DMS79 treated with DMSO at 0.1 percent for 48 hours (cell line): ENCODE measurements at places on chromosomes 13 and 19.

GRCh38 chr19:37098570-37098969, 20.3 kb downstream of the ZNF420 start:
- DNase-seq: no peak

- no peak for DNase-seq
Observed at GRCh38 chr19:41697198-41697855, 9.3 kb upstream of the CEACAM7 start.

- no peak for DNase-seq
Observed at GRCh38 chr13:32428581-32429432, 877 bp upstream of the N4BP2L1 start.

GRCh38 chr19:34991542-34992333, 8.4 kb upstream of the GRAMD1A start:
- DNase-seq: no peak

GRCh38 chr19:6713773-6714692, 6.4 kb downstream of the C3 start:
- no peak for DNase-seq

DNA sequence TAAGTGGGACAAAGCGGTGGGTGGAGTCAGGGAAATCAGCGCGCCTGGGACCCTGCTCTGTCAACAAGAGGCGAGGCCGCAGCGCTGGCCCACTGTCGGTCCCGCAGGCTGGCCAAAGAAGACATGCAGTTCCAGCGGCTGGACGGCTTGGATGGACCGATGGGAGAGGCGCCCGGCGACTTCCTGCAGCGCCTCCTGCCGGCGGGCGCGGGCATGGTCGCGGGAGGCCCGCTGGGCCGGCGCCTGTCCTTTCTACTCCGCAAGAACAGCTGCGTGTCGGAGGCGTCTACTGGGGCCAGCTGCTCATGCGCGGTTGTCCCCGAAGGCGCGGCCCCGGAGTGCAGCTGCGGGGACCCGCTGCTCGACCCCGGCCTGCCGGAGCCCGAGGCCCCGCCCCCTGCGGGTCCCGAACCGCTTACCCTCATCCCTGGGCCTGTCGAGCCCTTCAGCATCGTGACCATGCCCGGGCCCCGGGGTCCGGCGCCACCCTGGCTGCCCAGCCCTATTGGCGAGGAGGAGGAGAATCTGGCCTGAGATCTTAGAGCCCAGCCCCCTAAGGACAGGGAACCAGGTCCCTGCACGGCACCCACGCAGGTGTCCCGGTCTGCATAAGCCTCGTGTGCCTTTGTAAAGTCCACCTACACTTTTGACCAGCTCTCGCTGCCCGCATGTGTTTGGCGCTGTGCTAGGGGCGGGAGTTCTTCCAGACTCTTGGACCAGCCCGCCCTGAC, 6.1 kb downstream of the BEST2 start:
- peak; percentile 76 for DNase-seq

DNA sequence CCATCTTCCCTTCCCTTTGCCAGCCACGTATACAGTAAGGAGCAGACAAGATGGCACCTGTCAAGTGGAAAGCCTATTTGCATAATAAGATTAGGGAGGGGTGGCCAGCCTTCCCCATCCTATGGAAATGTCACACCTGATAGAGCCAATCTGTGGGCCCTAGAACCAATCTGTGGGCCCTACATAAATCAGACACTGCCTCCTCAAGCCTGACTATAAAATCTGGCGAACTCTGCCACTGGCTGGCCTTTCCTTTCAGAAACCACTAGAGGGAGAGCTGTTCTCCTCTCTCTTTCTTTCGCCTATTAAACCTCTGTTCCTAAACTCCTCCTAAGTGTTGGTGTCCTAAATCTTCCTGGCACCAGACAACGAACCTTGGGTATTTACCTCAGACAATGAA, 231.5 kb upstream of the KLHL1 start:
- no peak for DNase-seq

DNA sequence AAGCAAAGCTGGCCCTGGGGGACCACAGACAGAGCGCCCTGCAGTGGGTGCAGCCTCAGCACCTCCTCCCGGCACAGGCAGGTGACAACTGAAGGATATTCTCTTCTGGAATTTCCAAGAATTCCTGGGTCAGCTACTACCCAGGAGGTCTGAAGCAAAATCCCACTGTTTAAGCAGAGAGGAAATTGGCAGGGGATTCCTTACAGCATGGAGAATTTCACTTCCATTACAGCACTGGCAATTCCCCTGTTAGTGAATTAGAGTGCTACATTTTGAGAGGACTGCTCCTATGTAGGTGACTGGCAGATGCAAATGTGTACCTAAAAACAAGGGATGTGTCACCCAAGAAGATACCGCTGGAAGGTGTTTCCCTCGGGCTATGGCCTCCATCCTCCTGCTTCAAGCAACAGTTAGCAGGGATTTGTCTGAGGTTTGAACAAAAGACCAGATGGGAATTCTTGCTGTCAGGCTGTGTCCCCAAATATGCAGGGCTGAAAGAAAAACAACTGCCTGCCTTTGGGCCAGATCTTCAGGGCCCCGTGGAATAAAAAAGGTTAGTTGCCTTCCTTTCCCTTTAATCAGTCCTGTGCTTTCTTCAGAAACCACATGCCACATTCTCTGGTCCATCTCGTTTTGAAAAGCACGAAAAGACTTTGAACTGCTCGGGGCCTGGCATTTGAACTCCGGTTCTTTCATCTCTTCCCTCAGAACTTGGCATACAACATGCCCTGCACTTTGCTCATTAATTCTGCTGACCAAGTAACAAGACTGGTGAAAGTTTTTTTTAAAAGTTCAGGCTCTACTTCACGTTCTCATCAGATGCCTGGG, 296.4 kb downstream of the DNAJC15 start:
- no peak for DNase-seq

GRCh38 chr13:25114220-25114619, 18.3 kb downstream of the PABPC3 start:
- peak; percentile 54 for DNase-seq

- no peak for DNase-seq
Observed at GRCh38 chr19:15675560-15675959, 2.7 kb downstream of the CYP4F12 start.

GRCh38 chr19:1715540-1715939, 37.8 kb upstream of the ONECUT3 start:
- DNase-seq: no peak

DNA sequence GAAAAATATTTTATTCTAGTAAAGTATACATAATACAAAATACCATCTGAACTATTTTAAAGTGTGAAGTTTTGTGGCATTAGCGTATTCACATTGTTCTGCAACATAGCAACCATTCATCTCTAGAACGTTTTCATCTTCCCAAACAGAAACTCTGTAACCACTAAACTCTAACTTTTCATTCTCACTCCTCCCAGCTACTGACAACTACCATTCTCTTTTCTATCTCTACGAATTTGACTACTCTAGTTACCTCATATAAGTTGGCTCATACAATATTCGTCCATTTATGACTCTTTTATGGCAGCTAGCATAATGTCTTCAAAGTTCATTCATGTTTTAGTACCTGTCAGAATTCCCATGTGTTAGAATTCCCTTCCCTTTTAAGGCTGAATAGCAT, 150.5 kb upstream of the MIR17HG start:
- no peak for DNase-seq

DNA sequence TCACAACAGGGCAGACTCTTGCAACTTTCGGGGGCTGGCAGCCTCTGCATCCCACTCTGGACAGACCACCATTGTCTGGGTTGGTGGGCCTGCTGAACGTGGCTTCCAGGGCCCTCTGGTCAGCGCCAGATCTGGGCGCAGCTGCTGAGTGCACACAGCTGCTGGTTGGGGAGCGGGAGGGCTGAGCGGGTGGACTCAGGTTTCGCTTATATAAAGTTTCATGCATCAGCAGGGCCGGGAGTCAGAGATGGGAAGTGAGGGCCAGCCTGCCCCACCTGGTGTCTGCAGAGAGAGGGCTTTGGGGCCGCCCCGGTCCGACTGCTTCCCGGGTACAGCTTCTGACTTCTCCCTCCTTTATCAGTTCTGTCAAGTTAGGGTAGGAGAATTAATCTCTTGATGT, 6.9 kb downstream of the ARHGEF7 start:
- DNase-seq: no peak

- no peak for DNase-seq
Observed at GRCh38 chr19:50189331-50189730, 14.1 kb upstream of the MYH14 start.

DNA sequence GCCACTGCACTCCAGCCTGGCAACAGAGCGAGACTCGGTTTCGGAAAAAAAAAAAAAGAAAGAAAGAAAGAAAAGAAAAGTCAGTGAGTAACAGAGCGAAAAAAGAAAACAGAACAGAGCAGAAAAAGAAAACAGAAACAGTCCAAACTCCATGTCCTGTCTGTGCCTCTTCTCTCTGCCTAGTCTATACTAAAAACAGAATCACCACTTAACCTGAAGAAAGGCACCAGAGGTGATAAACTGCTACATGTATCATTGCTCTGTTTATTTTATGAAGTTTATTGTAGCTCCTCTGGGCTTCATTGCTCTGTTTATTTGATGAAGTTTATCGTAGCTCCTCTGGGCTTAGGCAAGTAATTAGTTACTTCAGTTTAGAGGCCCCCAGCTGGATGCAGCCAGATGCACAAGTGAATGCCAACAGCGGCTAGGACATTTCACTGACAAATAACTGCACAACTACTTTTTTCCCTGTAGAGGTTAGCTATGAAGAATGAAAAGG, 39.2 kb downstream of the TBC1D4 start:
- DNase-seq: no peak

GRCh38 chr13:42926555-42926954, 65.5 kb downstream of the EPSTI1 start:
- no peak for DNase-seq

- no peak for DNase-seq
Observed at GRCh38 chr19:6509118-6509971, 7.2 kb upstream of the TUBB4A start.

DNA sequence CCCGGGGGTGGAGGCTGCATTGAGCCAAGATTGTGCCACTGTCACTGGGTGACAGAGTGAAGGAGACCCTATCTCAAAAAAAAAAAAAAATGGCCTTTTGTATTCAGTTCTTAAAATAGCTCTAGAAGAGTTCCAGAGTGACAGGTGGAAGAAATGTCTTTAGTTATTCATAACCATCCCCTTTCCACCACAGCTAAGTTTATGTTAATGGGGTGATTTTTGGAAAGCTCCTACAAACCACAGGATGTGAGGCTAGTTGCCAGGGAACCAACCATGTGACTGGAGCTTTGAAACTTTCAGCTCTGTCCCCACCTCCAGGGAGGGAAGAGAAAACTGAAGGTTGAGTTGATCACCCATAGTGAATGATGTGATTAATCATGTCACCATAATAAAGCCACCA, 6.9 kb downstream of the ZNF490 start:
- no peak for DNase-seq

DNA sequence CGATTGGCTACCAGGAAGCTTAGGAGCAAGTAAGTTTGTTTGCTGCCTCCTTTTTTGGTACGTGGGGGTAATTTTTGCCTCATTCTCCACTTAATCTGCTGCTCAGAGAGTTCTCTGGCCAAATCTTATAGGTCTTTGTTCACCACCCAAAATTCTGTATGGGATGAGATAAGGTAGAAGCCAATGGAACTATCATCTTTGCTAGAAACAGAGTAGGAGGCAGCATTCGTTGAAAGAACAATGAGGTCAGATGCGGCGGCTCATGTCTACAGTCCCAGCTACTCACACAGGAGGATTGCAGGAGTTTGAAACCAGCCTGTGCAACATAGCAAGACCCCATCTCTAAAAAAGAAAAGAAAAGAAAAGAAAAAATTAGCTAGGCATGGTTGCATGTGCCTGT, 5.0 kb upstream of the DNAAF3 start:
- no peak for DNase-seq

- DNase-seq: no peak
Observed at GRCh38 chr19:33905473-33905936, 108.8 kb downstream of the KCTD15 start.

DNA sequence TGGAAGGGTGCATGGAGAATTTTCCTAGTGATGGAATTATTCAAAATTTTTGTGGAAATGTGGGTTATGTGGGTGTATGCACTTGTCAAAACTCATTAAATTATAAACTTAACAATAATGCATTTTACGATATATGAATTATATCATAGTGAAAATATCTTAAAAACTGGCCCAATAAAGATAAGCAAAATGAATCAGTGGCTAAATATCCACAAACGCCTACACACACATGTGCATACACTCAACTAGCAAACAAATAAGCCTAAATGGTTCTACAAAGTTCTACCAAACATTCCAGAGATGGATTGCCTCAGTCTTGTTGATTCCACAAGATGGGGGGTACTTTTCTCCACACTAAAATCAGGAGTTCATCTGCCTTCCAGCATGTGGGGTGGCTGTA, 349.5 kb downstream of the TSHZ3 start:
- no peak for DNase-seq

DNA sequence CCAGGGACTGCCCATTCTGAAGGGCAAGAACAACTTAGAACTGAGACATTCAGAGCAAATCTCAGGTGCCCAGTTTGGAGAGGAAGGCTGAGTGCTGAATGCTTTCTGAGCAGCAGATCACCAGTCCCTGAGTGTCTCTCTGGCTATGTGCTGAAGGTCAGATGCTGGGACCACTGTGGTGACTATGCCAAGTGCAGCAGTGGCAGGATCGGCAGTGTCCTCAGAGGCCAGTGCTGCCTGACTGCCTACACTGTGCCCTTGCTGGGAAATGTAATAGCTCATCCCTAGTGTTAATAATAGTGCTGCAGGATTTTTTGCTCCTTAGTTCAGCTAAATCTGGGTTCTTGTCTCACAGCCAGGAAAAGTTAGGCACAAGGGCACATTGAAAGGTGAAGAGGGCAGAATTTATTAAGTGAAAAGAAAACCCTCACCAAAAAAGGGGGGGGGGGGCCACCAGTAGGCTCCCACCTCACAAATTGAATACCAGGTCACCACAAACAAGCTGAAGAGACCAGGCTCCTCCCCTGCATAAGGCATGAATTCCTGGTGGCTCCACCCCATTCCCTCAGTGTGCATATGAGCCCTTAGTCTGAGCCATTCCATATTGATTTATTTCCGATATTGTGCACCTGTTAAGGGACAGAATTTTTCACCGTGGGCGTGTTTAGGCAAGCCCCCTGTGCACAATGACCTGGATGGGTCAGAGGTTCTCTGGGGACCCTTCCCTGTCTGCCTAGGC, 18.5 kb downstream of the RFXAP start:
- DNase-seq: no peak

GRCh38 chr19:55092423-55093318, 17.0 kb downstream of the EPS8L1 start:
- DNase-seq: no peak

- DNase-seq: no peak
Observed at GRCh38 chr13:106528718-106529414, 6.6 kb downstream of the EFNB2 start.

DNA sequence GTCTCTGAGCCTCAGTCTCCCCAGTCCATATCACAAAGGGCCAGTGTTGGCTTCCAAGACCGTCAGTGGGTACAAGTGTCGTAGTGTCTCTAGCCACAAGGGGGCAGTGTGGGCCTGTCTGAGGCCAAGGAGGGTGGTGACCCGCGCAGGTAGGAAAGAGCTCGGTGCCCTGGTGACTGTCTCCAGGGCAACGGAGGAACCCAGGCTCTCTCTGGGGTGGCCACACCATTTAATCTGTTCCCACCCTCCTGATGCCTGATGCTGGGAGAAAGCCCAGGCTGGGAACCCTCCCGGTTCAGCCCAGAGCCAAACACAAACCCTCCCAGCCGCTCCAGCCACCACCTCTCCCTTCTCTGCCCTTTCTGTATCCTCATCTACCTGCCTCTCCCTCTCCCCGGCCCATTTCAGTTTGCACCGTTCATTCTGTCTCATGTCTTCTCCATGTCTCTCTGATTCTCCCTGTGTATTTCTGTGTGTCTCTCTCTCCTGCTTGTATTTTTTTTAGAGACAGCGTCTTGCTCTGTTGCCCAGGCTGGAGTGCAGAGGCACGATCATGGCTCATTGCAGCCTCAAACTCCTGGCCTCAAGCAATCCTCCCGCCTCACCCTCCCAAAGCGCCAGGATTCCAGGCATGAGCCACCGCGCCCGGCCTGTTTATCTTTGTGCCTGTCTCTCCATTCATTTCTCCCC, 17.5 kb upstream of the MEIS3 start:
- DNase-seq: peak; percentile 85
